ENCODE measurements at places on chromosomes 3 and 15. TPM values are rescaled to one million over a fixed set of nuclear protein-coding genes. Genes with fewer than 3 reads are reported as not detected.
A peak's percentile ranks its signal among the peaks of the same experiment; 100 is the strongest.

UBA7 gene
- total RNA-seq = 95.4 TPM

DNA sequence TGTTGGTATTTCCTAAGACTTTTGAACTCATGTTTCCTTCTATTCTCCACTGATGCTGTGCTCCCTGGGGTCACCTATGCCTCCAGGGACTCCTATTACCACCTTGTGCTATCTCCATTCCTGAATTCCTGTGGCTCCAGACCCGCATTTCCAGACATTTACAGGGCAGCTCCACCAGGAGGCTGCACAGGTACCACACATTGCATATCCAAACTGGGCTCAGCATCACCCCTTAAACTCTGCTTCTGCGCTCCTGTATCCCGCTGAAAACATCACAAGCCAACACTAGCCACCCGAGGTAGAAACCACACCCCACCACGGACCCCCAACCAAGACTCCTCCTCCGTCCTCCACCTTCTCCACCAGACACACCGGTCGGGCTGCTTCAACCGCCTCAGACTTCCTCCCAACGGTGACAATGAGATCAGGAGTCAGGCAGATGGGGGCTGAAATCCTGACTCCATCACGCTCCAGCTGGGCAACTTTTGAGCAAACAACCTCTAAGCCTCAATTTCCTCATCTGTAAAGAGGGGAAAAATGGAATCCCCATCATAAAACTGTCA lies 10.4 kb downstream of the TNK2 start:
- H3K4me1 ChIP-seq = peaks cover 45% of the 10 kb centered on the region
- no peaks in the 10 kb centered on the region for H3K27me3 ChIP-seq
- H3K4me3 ChIP-seq = no peak overlapping the region
- DNase-seq = no peak

GRCh38 chr3:20905210-20905805 lies 719.3 kb upstream of the SGO1 start:
- H3K27me3 ChIP-seq = no peaks in the 10 kb centered on the region
- no peaks in the 10 kb centered on the region for H3K4me1 ChIP-seq
- DNase-seq = no peak
- H3K36me3 ChIP-seq = no peaks in the 10 kb centered on the region

- no peak overlapping the region for H3K27ac ChIP-seq
- no peak overlapping the region for H3K4me3 ChIP-seq
- H3K36me3 ChIP-seq = no peaks in the 10 kb centered on the region
Measured at GRCh38 chr3:177122183-177122856, 75.0 kb downstream of the TBL1XR1 start.

GRCh38 chr15:62945760-62946159 lies 96.8 kb upstream of the TPM1 start:
- peaks cover 5% of the 10 kb centered on the region for H3K4me1 ChIP-seq
- no peak overlapping the region for H3K27ac ChIP-seq
- H3K36me3 ChIP-seq = no peaks in the 10 kb centered on the region
- DNase-seq = no peak
- H3K4me3 ChIP-seq = no peak overlapping the region

SLC24A5 gene
- not detected for total RNA-seq

GRCh38 chr3:61186030-61186429 lies 65.2 kb downstream of the FHIT start:
- no peaks in the 10 kb centered on the region for H3K36me3 ChIP-seq
- no peak overlapping the region for H3K27ac ChIP-seq
- H3K27me3 ChIP-seq = no peaks in the 10 kb centered on the region
- H3K4me3 ChIP-seq = no peak overlapping the region
- no peak for DNase-seq

GRCh38 chr3:107206945-107207344 lies 170.3 kb upstream of the CCDC54 start:
- no peaks in the 10 kb centered on the region for H3K27me3 ChIP-seq
- H3K27ac ChIP-seq = peak overlapping the region; percentile 42
- no peaks in the 10 kb centered on the region for H3K36me3 ChIP-seq
- no peak for DNase-seq
- H3K4me1 ChIP-seq = no peaks in the 10 kb centered on the region
- H3K4me3 ChIP-seq = no peak overlapping the region

- peaks cover 16% of the 10 kb centered on the region for H3K27me3 ChIP-seq
- H3K4me1 ChIP-seq = peaks cover 15% of the 10 kb centered on the region
- H3K36me3 ChIP-seq = no peaks in the 10 kb centered on the region
- DNase-seq = peak; percentile 79
- H3K4me3 ChIP-seq = no peak overlapping the region
Measured at GRCh38 chr3:49671291-49672288, 2.6 kb upstream of the APEH start.

C2CD4A gene
- 0.75 TPM for total RNA-seq

DZIP1L gene
- 4.6 TPM for total RNA-seq

PYGO1 gene
- total RNA-seq = 3.3 TPM

GRCh38 chr15:82575335-82575734 lies 35.1 kb upstream of the RPS17 start:
- H3K4me1 ChIP-seq = peaks cover 3% of the 10 kb centered on the region
- no peak overlapping the region for H3K4me3 ChIP-seq
- H3K27me3 ChIP-seq = no peaks in the 10 kb centered on the region
- DNase-seq = no peak

DNA sequence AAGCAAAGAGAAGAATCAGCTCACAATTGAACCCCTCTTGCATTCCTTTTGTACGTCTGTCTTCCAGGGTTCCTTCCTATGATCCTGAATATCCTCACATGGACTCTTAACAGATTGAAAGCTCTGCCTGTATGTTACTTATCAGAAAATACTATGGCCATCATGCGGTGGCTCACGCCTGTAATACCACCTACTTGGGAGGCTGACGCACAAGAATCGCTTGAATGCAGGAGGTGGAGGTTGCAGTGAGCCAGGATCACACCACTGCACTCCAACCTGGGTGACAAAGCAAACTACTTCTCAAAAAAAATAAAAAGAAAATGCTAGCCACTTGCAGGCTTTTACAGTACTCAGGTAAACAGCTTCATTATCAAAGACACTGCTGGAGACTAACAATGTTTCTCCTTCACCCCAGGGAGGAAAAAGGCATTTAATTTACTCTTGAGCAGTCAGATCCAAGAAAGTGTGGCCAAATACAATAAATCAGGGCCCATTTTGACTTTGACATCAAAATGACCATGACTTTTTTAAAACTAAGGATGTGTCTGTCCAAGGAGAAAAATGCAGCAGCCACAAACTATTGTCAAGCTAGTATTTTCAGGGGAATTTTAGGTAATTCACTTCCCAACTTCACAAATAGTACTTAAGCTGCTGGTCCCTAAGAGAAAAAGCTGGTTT lies 27.3 kb downstream of the NPTN start:
- H3K27ac ChIP-seq = no peak overlapping the region
- H3K4me1 ChIP-seq = peaks cover 79% of the 10 kb centered on the region
- H3K36me3 ChIP-seq = no peaks in the 10 kb centered on the region
- no peak overlapping the region for H3K4me3 ChIP-seq

DNA sequence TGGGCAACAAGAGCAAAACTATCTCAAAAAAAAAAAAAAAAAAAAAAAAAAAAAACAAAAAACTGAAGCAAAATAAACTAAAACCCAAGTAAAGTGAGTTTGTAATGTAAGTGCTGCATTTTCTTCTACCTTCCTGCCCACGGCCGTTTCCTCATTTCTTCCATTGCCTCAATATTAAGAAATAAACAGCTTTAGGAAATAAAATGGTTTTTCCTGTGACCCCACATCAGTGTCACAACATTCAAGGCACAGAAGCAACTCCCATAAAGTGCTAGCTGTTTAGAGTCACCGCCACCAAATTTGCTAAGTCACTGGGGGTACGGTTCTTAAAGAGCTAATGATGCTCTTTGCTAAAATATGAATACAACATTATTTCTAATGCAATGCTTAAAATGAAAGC lies 3.3 kb downstream of the PKM start:
- DNase-seq = no peak
- H3K4me3 ChIP-seq = no peak overlapping the region
- H3K27ac ChIP-seq = peak overlapping the region; percentile 99
- H3K27me3 ChIP-seq = no peaks in the 10 kb centered on the region
- H3K4me1 ChIP-seq = peaks cover 54% of the 10 kb centered on the region

CCR1 gene
- total RNA-seq = 4.4 TPM

All from transverse colon (tissue), 4 donors.